Tibial artery (tissue), 4 donors: ENCODE measurements at places on chromosomes 5 and 9.

- H3K27me3 ChIP-seq: no peaks in the 10 kb centered on the region
- no peaks in the 10 kb centered on the region for H3K36me3 ChIP-seq
- H3K27ac ChIP-seq: no peak overlapping the region
- no peak overlapping the region for H3K4me3 ChIP-seq
- no peak for DNase-seq
- H3K4me1 ChIP-seq: peaks cover 8% of the 10 kb centered on the region
These were observed 111.3 kb downstream of the SSBP2 start for GRCh38 chr5:81639556-81639955.

GRCh38 chr5:92884469-92884868 lies 696.5 kb downstream of the NR2F1-AS1 start:
- DNase-seq: no peak
- no peak overlapping the region for H3K4me3 ChIP-seq
- no peaks in the 10 kb centered on the region for H3K27me3 ChIP-seq
- H3K4me1 ChIP-seq: no peaks in the 10 kb centered on the region
- no peak overlapping the region for H3K27ac ChIP-seq
- no peaks in the 10 kb centered on the region for H3K36me3 ChIP-seq

GRCh38 chr5:64834611-64835010 lies 65.9 kb downstream of the CWC27 start:
- no peak for DNase-seq
- H3K4me3 ChIP-seq: no peak overlapping the region
- no peaks in the 10 kb centered on the region for H3K36me3 ChIP-seq
- no peaks in the 10 kb centered on the region for H3K27me3 ChIP-seq

GRCh38 chr9:83992407-83992806 lies 11.8 kb downstream of the RMI1 start:
- no peaks in the 10 kb centered on the region for H3K4me1 ChIP-seq
- H3K4me3 ChIP-seq: no peak overlapping the region
- H3K27me3 ChIP-seq: no peaks in the 10 kb centered on the region

GRCh38 chr9:118269623-118270022 lies 565.4 kb downstream of the TLR4 start:
- no peak for DNase-seq
- H3K27ac ChIP-seq: no peak overlapping the region
- no peaks in the 10 kb centered on the region for H3K27me3 ChIP-seq
- no peak overlapping the region for H3K4me3 ChIP-seq

DNA sequence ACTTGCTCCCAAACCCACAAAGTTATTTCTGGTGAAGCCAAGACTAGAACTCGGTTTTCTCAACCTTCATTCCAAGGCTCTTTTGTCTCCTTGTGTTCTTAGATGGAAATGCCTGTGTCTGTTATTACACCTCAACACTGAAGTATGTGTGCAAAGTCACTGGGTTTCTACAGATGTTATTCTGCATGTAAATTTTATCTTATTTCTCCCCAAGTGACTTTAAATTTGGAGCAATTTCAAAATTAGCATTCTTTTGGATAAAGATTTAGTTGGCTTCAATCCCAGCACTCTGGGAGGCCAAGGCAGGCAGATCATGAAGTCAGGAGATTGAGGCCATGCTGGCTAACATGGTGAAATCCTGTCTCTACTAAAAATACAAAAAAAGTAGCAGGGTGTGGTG lies 104.4 kb upstream of the GNA14 start:
- no peaks in the 10 kb centered on the region for H3K27me3 ChIP-seq
- no peak for DNase-seq
- H3K4me1 ChIP-seq: peaks cover 20% of the 10 kb centered on the region

DNA sequence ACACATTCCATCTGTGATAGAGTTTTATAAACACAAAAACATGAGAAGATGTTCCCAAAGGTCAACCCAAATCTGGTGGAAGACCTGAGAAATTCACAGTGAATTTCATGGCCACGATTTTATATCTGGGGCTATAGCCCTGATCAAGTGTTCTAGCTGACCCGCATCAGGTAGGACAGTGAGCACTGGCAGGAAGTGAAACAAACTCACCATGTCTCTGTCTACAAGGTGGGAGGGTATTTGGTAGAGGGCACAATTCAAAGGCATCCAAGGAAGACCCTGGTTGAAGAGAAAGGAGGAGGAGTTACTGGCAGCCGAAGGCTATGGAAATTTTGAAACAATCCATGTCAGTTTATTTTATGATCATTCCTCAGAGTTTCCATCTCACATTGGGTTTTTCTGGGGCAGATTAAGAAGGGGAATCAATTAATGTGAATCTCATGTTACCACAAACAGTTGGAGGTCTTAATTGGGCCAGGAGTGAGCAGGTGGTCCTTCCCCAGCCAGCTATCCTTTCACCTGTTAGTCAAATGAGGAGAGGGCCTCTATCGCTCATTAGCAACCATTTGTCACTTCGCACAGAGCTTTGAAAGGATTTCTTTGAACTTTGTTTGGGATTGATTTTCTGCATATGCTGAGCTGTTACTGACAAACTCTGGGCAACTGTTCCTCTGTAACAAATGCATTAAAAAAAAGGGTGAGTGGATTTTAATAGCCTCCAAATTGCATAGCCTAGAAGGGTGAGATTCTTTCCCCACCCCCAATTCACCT lies 612.0 kb upstream of the CLINT1 start:
- no peak for DNase-seq
- no peaks in the 10 kb centered on the region for H3K4me1 ChIP-seq
- H3K27ac ChIP-seq: no peak overlapping the region
- no peak overlapping the region for H3K4me3 ChIP-seq
